ENCODE measurements at places on chromosomes 6 and 20.

- DNase-seq = no peak
- H3K4me3 ChIP-seq = no peak overlapping the region
- H3K27ac ChIP-seq = no peak overlapping the region
- no peaks in the 10 kb centered on the region for H3K4me1 ChIP-seq
- peaks cover 4% of the 10 kb centered on the region for H3K27me3 ChIP-seq
Observed at GRCh38 chr6:121837545-121838229, 402.2 kb downstream of the GJA1 start.

- peak overlapping the region; percentile 26 for H3K27ac ChIP-seq
- no peak overlapping the region for H3K4me3 ChIP-seq
- no peak for DNase-seq
- no peaks in the 10 kb centered on the region for H3K27me3 ChIP-seq
Observed at GRCh38 chr6:137919837-137920730, 53.0 kb downstream of the TNFAIP3 start.

- H3K27ac ChIP-seq = no peak overlapping the region
- H3K4me1 ChIP-seq = no peaks in the 10 kb centered on the region
- peaks cover 7% of the 10 kb centered on the region for H3K36me3 ChIP-seq
- H3K27me3 ChIP-seq = no peaks in the 10 kb centered on the region
Observed at GRCh38 chr6:166430269-166430668, 47.5 kb upstream of the MPC1 start.

- peaks cover 3% of the 10 kb centered on the region for H3K36me3 ChIP-seq
- DNase-seq = no peak
- no peaks in the 10 kb centered on the region for H3K27me3 ChIP-seq
Observed at GRCh38 chr20:35333606-35334005, 41.4 kb upstream of the FAM83C start.

DNA sequence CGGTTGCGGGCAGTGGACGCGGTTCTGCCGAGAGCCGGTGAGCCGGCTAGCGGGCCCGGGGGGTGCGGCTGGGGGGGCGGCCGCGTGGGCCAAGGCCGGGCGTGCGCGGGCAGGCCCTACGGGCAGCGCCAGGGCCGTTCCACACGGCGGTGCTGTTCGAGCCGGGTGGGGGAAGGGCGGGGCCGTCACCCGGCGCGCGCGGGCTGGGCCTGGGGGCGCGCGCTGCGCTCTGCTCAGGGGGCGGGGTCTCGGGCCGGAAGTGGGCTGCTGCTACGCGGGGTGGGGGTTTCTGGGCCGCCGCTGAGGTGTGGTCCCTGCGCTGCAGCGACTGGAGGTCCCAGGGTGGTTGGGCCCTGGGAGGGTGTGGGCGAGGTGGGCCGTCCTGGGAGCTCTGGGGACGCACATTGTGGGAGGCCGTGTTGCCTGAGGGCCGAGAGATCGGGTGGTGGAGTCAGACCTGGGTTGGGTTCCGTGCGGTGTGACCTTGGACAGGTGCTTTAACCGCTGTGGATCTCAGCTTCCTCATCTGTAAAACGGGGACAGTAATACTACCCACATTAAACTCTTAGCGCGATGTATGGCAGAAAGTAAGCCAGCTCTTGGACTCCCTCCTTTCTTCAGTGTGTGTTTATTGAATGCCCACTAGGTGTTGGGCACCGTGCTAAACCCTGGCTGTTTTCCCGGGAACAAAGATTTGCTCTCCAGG is 391 bp downstream of the MAPRE1 start:
- H3K36me3 ChIP-seq = no peaks in the 10 kb centered on the region
- no peaks in the 10 kb centered on the region for H3K27me3 ChIP-seq
- peaks cover 31% of the 10 kb centered on the region for H3K4me1 ChIP-seq
- peak; percentile 89 for DNase-seq
- peak overlapping the region; percentile 98 for H3K27ac ChIP-seq

GRCh38 chr6:124423621-124424020 is 538.6 kb upstream of the RNF217 start:
- H3K27ac ChIP-seq = no peak overlapping the region
- H3K4me3 ChIP-seq = no peak overlapping the region
- H3K27me3 ChIP-seq = no peaks in the 10 kb centered on the region
- H3K36me3 ChIP-seq = no peaks in the 10 kb centered on the region

All from memory B cell (primary cell).